ENCODE measurements at places on chromosomes 2 and 18.

DNA sequence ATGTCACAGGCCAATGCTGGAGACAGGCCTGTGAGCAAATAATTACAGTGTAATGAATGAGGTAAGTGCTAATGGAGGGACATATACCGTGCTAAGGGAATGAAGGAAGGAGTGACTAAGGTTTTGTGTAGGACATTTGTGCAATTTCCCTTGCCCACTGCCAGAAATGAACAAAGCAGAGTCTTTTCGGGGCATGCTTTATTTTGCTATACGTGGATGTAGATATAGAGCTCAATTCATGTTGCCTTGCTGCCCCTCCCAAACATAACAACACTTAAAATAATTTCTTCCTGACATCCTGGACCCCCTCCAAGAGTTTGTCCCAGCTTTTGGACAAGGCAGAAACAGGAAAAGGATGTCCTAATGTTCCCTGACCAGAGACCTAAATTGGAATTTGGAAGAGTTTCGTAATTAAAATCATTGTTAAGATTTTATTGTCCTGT lies 23.7 kb upstream of the CD28 start:
- no peak for DNase-seq

DNA sequence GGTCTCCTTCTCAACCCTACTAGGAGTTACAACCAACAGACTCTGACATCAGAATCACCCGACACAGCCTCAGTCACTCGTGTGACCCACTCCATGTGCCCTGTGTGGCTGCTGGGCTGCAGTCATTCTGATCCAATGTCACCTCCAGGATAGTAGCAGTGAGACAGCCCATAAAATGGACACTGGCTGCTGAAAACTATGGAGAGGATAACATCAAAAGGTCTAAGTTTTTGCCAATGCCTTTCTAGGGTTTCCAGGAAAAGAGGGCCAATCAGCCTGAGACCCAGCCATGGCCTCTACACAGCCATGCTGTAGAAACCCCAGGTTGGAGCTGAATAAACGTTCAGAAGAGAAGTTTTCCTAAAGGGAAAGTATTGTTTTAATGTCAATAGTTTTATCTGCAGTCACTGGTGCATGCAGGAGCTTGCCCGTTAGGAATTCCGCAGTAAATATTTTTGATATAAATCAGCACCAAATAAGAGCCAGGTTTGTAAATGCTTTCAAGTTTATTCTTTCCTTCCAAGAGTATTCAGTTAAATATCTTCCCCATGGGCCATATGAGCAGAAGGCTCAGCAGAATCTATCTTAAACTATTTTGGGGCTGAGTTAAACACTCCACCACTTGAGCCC lies 92.2 kb upstream of the PID1 start:
- no peak for DNase-seq

DNA sequence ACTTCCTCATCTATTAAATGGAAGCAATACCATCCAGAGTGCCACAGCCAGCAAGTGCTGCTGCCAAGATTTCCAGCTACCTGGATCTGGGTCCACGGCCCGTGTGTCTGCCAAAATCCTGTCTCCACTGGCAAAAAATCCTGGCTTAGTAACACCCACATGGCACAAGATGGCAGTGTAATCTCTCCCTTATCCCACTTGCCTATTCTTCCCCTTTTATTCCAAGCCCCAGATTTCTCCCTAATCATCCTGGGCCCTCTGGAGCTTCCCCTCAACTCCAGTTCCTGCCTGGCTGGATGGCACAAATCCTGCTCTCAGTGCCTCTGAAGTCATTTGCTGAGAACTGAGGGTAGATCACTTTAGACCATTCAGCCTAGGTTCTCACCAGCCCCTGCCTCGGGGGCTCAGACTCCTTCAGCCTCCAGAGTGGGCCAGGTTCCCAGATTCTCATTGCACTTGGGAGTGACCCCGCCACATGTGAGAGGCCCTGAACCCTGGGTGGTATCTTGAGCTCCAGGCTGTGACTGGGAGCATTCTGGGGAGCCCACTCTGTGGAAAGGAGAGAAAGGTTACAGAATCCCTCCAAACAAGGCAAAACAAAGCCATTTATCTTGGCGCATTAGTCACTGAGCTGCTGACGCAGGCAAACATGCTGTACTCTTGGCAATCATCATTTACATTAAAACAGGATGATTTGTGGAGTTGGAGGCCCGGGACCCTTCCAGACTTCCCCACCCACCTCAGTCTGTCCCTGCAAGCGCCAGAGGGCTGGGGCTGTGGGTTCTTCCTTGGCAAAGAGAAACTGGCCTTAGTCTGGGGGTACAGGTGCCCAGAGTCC lies 325.8 kb downstream of the DYSF start:
- no peak for DNase-seq

- DNase-seq, result peak; percentile 76
Measured at GRCh38 chr2:241443486-241444223, 64.7 kb downstream of the STK25 start.

GRCh38 chr2:35428548-35428947 lies 927.0 kb upstream of the CRIM1 start:
- no peak for DNase-seq

DNA sequence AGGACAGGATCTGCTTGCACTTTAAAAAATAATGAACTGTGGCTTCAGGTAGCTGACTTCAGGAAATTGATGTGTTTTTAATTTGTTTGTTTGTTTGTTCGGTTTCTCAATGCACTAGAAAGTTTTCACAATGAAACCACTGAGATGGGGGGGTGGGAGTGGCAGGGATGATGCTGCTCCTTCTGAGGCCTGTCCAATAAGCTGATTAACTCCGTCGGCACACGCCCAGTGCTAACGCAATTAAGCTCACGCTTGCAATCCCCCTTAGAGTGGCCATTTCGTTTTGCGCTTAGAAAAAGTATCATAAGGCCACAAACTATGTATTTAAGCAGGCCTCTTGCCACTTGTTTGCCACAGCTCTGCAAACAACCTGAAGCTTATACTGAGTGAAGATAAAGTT lies 12.5 kb upstream of the GPR39 start:
- no peak for DNase-seq

GRCh38 chr2:225310745-225311144 lies 88.8 kb upstream of the NYAP2 start:
- DNase-seq, result no peak

GRCh38 chr2:28680657-28681056 lies 71.0 kb upstream of the PPP1CB start:
- no peak for DNase-seq

- DNase-seq, result no peak
Measured at GRCh38 chr2:42196403-42197267, 27.5 kb downstream of the EML4 start.

DNA sequence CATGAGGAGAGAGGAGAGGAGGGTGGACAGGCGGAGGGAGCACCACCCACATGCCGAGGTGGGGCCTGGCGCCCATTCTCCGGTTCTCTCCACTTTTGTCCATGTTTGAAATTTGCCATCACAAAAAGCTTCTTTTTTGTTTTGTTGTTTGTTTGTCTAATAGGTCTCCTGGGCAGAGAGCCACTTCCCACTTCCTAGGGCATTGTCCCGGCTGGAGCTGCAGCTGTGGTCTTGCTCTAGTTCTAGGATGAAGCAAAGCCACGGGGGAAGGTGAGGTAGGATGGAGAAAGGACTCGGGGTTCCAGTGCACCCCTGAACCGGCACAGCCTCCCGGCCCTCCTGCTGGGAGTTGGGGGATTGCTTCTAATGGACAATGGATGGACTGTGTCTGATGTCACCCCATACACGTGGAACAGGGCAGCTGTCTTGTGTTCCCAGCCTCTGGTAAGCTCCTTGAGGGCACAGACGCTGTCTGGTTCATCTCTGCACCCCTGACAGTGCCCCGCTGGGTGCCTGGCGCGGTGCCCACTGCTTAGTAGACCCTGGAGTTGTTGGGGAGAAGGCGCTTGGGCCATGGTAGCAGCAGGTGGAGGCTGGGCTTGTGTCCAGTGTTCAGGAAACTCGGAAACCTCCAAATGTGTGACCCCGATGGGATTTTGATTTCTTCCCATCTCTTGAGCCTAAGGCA lies 278.4 kb downstream of the NDUFA10 start:
- no peak for DNase-seq

- DNase-seq, result no peak
Measured at GRCh38 chr2:25424426-25425028, 82.8 kb upstream of the DNMT3A start.

- no peak for DNase-seq
Measured at GRCh38 chr2:224946895-224947294, 95.4 kb downstream of the DOCK10 start.

DNA sequence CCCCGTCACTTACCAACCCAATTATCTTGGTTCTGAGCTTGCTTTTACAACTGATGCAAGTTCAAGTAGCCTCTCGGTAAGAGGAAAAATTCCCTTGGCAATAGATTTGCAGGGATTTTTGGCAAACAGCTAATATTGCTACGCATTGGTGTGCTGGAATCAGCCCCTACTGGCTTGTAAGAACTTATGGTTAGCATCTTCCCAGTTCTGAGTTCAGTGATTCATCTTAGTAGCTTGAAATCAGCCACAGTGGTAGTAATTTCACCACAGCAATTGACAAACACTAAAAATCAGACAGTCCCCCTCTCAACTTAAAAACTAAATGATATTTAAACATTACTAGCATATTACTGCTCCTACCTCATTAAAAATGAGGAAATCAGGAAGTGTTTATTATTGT lies 5.9 kb upstream of the RAX start:
- DNase-seq, result no peak

DNA sequence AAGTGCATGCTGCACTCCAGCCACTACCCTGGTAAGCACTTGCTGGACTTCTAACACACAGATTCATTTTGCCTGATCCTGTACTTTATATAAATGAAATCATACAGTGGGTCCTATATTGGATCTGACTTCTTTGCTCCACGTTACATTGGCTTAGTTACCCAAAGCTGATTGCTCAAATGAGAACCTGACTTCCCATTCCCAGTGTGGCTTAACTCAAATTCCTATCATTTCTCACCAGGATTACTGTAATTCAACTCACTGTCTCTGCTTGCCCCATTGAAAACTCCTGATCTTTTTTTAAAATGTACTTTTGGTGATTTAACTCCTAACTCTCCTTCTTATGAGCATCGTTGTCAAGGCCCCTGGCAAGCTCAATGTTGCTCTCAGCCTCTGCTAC lies 1.4 kb downstream of the RSAD2 start:
- DNase-seq, result no peak

- DNase-seq, result no peak
Measured at GRCh38 chr2:241887806-241888522, 18.4 kb downstream of the RTP5 start.

DNA sequence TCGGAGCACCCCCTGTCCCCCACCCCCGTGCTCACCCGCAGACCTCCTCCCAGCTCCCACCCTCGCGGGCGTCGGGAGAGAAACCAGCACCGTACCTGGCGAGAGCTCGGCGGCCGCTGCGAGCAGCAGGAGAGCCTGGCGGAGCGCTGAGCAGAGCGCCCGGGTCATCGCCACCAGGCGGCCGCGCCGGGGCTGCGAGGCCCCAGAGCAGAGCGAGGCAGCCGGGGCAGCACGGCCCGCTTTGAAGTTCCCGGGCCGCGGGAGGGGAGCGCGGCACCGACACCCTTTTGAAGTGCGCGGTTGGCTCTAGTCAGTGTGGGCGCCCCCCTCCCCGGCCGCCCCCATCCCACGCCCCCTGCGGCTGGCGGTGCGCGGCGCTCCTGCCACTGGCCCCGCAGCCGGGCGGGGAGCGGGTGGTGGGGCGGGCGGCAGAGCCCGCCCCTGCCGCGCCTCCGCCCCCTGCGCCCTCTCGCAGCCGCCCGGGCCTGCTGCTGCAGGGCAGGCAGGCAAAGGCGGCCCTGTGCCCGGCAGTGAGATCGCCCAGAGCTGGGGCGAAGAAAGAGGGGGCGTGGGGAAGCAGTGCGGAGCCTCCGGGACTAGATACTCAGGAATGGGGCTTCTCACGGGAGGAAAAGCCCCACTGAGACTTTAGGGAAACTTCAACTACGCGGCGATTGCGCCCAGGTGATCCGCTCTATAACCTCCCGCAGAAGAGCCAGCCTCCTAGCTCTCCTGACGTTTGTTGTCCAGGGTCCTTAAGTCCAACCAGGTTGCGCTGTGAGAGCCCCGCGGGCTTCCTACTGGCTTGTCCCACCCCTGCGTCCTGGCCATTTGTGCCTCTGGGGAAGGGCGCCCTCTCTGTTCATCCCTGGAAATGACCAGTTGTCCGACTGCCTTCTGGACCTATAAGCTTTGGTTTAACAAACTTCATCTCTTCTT lies at the start of gene ACVR1C:
Gene ACVR1C (minus strand): TSS at position 388 of the 939 bp plus-strand sequence. CDS start 220 bp downstream, at position 168.
- peak; percentile 37 for DNase-seq

GRCh38 chr2:101121174-101121573 lies 30.0 kb downstream of the TBC1D8 start:
- DNase-seq, result no peak

DNA sequence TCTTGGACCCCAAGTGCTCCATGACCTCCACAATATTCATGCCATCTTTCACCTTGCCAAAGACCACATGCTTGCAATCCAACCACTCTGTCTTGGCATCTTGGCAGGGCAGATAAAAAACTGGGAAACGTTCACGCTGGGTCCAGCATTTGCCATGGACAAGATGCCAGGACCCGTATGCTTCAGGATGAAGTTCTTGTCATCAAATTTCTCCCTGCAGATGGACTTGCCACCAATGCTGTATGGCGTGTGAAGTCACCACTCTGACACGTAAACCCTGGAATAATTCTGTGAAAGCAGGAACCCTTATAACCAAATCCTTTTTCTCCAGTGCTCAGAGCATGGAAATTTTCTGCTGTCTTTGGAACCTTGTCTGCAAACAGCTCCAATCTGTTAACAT lies 21.5 kb downstream of the CNOT11 start:
- DNase-seq, result no peak

DNA sequence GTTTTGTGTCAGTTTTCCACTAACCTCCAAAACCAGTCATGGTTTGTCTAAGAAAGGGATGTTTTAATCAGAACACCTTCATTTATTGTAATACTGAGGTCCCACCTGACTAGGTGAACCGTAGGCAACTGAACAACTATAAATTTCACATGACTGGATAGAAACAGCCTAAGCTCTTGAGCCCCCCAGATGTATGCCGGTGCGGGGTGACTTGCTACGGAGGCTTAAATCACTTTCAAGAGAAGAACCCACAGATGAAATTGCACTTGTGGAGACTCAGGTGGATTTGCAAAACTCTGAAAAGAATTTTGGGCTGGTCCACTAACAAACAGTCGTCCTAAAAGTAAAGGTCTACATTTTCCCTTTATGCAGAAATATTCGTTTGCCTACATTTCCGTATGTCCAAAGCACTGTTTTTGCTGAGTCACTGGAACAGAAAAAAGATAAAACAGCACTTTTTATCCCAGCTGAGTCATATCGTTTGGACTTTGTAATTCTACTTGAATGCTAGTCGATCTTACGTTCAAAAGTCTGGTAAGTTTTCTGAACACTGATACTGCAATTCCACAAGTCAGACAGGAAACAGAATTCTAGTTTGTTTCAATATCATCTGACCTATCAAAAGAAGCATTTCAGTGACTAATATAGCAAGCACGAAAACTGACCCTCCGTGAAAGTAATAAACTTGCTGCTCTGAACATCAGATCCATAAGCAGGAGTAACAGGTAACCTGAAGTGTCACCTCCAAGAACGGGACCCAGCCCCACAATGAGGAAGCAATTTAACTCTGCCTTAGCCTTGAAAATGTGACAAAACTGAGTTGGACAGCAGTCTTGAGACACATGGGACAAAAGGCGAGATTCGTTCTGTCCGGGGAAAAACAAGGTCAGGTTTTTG lies 18.1 kb downstream of the ZNF516 start:
- DNase-seq, result no peak
